Gastrocnemius medialis (tissue), 4 donors: ENCODE measurements at places on chromosomes 13 and 19. TPM values are rescaled to one million over a fixed set of nuclear protein-coding genes. Genes with fewer than 3 reads are reported as not detected.

GFY gene
- not detected for total RNA-seq

GRCh38 chr13:99941086-99941485, 30.5 kb downstream of the ZIC5 start:
- H3K36me3 ChIP-seq: no peaks in the 10 kb centered on the region
- peaks cover 33% of the 10 kb centered on the region for H3K27me3 ChIP-seq
- H3K4me1 ChIP-seq: no peaks in the 10 kb centered on the region
- no peak overlapping the region for H3K4me3 ChIP-seq
- no peak for DNase-seq

DNA sequence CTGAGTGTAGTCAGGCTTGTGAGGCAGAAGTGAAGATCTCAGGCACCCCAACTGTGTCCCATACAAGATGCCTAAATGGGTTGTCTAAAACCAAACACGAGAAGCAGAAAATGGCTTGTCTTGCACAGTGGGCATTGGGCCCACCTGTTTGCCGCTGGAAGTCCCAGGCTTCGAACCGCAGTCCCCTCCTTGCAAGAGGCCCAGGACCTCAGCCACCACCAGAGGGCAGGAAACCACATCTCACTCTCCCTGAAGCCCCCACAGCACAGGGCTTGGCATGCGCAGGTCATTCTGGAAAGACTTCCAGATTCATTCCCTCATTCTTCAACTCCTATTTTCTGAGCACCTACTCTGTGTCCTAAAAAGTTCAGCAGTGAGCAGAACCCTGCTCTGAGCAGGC, 973.7 kb downstream of the UQCRFS1 start:
- DNase-seq: no peak
- no peak overlapping the region for H3K27ac ChIP-seq
- no peak overlapping the region for H3K4me3 ChIP-seq
- H3K4me1 ChIP-seq: no peaks in the 10 kb centered on the region
- no peaks in the 10 kb centered on the region for H3K27me3 ChIP-seq
- no peaks in the 10 kb centered on the region for H3K36me3 ChIP-seq

DNA sequence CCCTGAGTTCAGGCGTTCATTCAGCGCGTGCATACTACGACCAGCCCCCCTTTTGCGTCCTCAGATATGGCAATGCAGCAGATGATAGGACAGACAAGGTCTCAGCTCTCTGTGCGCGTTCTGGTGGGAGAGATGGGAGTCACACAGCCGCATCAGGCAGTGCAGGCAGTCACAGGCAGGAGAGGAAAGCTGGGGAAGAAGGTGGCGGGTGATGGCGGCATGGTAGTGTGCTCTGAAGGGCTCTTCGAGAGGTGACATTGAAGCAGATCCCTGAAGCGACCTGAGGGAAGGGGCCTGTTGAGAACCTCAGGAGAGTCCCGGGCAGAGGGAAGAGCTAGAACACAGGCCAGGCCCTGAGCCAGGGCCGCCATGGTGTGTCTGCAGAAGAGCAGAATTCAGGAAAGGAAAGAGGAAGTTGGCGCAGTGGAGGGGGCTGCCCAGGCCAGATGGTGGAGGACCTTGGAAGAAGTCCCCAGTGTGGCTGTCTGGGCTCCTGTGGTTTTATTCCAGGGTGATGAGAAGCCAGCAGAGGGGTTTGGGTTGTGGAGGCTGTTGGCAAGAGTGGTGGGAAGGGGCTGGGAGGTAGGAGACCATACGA, 3.5 kb downstream of the USF2 start:
- no peaks in the 10 kb centered on the region for H3K27me3 ChIP-seq
- no peak overlapping the region for H3K27ac ChIP-seq
- no peak overlapping the region for H3K4me3 ChIP-seq

DNA sequence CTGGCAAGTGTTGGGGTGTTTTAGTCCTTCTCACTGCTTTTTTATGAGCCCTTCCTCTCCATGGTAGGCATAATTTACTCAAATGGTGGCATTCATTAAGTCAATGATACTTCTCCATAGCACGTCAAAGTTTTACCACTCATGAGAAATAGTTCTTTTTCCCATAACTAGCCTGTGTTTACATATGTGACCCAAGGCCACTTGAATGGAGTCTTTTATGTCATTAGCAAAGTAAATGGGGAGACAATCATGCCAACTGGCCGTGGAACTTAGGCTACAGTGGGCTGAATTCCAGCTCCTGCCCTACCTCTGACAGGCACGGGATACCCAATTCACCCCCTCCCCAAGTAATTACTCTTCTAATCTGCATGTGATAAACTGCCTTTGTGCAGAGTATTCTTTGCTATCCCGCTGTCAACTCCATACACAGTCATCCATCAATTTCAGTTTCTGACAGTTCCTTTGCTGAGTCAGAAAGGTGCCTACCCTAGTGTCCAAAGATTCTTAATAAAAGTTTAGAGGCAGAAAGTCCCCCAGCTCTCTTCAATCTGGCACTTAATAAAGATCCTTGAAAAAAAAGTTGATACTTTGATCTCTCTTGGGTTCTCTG, 16.9 kb downstream of the PROSER1 start:
- no peak overlapping the region for H3K4me3 ChIP-seq
- no peak for DNase-seq
- H3K36me3 ChIP-seq: no peaks in the 10 kb centered on the region
- H3K27ac ChIP-seq: no peak overlapping the region
- H3K27me3 ChIP-seq: no peaks in the 10 kb centered on the region
